ENCODE measurements at places on chromosomes 12 and 14.

DNA sequence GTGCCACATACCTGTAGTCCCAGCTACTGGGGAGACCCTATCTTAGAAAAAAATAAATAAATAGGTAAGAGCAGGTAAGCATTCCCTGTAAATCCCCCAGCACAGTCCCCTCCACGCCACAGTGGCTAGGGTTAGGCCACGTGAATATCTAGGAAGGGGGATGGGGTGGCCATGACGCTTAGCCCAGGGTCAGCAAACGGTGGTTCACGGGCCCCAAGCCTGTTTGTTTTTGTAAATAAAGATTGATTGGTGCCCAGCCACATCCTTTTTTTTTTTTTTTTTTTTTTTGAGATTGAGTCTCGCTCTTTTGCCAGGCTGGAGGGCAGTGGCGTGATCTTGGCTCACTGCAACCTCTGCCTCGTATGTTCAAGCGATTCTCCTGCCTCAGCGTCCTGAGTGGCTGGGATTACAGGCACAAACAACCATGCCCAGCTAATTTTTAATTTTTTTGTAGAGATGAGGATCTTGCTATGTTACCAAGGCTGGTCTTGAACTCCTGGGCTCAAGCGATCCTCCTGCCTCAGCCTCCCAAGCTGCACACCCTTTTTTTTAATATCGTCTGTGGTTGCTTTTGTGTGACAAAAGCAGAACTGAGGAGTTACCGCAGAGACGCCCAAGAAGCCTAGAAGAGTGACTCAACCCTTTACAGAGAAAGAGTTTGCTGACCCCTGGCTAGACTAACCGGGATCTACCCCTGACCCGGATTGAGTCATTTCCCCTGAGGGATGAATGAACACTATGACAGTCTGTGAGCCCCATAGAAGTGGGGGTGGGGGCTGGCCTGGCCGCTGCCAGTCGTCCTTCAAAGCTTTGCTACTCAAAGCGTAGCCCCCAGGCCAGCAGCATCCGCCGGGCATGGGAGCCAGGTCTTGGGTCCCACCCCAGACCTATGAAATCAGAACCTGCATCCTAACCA lies 113.7 kb upstream of the NCOR2 start:
- peak; percentile 73 for DNase-seq

- DNase-seq, result no peak
Observed at GRCh38 chr12:12853435-12853834, 37.9 kb upstream of the GPRC5A start.

GRCh38 chr12:1507308-1507707 lies 87.1 kb downstream of the FBXL14 start:
- DNase-seq, result no peak

- DNase-seq, result no peak
Observed at GRCh38 chr12:53955036-53955775, 503 bp downstream of the HOXC12 start.

DNA sequence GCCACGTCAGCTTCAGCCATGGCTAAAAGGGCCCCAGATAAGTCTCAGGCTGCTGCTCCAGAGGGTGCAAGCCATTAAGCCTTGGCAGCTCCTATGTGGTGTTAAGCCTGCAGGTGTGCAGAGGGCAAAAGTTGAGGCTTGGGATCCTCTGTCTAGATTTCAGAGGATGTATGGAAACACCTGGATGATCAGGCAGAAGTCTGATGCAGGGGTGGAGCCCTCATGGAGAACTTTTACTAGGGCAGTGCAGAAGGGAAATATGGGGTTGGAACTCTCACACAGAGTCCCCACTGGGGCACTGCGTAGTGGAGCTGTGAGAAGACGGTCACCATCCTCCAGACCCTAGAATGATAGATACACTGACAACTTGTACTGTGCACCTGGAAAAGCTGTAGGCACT lies 47.9 kb downstream of the SDR9C7 start:
- no peak for DNase-seq

GRCh38 chr12:113424915-113425823 lies 3.0 kb downstream of the SDSL start:
- peak; percentile 60 for DNase-seq

- no peak for DNase-seq
Observed at GRCh38 chr14:60350366-60350720, 101.3 kb downstream of the PPM1A start.

DNA sequence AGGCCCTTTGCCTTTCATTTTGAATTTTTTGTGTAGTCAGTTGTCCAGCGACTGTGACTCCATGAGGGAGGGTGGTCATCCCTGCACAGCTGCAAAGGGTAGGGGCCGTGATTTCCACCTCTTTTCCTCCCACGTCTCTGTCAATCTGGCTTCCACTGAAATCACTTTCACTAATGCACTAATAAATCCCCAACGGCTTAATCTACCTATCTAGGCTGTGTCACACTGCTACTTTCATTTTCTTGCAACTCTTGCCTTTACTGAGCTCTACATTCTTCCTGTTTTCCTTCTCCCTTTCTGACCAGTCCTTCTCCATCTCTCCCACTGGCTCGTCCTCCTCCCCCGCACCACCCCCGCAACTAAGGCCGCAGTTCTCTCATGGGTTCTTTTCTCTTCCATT lies 212.3 kb upstream of the FOXN3 start:
- DNase-seq, result no peak

- peak; percentile 23 for DNase-seq
Observed at GRCh38 chr12:45913631-45914030, 76.7 kb downstream of the SCAF11 start.

GRCh38 chr12:16399101-16399500 lies 51.7 kb downstream of the MGST1 start:
- DNase-seq, result no peak

GRCh38 chr12:52871291-52872039 lies 22.7 kb upstream of the KRT78 start:
- DNase-seq, result no peak

GRCh38 chr14:97233319-97233985 lies 436.3 kb downstream of the VRK1 start:
- no peak for DNase-seq

DNA sequence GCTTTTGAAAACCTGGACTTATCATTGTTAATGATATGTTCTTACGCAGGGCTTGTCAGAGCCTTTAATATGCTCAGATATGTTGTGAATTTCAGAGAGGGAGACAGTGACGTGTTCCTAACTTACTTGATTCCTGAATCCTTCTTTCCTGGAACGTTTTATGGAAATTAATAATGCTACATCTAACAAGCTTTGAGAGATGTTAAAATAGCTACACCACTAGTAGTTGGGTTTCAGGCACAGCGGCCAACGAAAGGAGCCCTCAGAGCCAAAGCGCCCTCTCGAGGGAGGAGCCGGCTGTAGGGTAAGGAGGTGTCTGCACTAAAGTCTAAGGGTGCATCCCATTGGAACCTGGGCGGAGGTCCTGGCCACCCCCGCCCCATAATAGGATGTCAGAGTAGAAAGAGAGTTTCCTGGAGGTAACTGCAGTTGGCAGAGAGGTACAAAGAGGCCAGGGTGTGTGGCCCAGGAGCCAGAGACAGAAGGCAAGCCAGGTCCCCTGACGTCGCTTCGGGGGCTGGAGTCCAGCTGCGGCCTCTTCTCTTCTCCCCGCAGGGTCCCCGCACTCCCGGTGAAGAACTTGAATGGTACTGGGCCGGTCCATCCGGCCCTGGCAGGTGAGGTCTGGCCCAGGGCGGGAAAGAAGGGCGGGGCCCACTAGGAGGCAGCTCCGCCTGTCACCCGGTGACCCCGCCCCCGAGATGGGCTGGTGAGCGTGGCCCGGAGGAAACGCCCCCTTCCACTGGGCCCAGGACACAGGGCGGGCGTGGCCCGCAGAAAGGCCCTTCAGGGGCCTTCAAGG lies 36.3 kb downstream of the DTX1 start:
- DNase-seq, result no peak

DNA sequence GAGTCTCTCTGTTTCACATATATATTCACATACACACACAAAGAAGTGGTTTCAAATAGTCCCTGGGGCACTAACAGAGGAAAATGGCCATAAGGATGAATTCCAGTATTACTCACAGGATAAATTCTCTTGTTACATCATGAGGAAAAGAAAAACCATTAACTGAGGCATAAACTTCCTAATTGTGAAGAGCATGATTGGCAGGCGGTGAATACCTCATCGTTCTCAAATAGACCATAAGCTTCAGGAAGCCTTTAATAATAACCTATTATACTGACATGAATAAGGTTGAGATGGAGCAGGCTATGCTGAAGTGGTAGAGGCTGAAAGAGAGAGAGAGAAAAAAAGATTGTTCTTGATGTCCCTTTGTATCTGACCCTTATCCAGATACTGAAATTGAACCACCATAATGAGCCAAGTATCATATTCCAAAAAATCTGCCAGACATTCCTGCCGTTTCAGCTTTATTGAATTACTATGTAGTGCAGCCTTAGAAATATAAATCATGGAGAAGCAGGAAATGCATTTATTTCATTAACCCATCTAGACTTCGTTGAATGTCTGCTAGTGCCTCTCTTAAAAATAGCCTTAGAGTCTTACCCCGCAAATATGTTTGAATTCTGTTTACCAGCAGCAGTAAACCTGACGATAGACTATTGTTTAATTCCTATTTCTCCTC lies 86.8 kb downstream of the NUAK1 start:
- DNase-seq, result no peak

Data from BE2C (cell line).